ENCODE measurements at places on chromosomes 4 and X.

GRCh38 chrX:47749185-47749967 is 87.3 kb upstream of the ZNF81 start:
- no peak for DNase-seq

GRCh38 chr4:152455311-152455710 is 80.6 kb downstream of the FBXW7 start:
- DNase-seq, result no peak

- no peak for DNase-seq
These were observed 57.9 kb downstream of the PASD1 start for GRCh38 chrX:151621422-151621821.

DNA sequence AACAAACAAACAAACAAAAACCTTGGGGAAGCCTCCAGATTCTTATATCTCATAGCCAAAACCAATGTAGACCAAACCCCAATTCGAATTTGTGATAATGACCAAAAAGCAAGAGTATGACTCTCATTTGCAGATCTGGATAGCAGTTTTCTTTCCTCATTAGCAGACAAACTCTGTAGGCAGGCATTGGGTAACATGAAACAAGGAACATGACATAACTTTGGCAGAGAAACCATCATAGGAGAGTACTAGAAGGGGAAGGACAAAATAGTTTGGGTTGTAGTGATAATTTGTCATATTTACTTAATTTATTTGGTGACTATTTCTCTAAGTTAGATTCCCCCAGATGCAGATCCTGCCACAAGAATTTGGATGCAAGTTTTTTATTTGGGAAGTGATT is 187.8 kb downstream of the MID1IP1 start:
- DNase-seq, result no peak

- DNase-seq, result no peak
These were observed 497.7 kb downstream of the IDS start for GRCh38 chrX:149007423-149007822.

- DNase-seq, result no peak
These were observed 1317.4 kb upstream of the TENM3 start for GRCh38 chr4:180925805-180926204.
